ENCODE measurements at places on chromosomes 5 and 9.

GRCh38 chr5:175211956-175212756, 231.8 kb downstream of the DRD1 start:
- DNase-seq: no peak

DNA sequence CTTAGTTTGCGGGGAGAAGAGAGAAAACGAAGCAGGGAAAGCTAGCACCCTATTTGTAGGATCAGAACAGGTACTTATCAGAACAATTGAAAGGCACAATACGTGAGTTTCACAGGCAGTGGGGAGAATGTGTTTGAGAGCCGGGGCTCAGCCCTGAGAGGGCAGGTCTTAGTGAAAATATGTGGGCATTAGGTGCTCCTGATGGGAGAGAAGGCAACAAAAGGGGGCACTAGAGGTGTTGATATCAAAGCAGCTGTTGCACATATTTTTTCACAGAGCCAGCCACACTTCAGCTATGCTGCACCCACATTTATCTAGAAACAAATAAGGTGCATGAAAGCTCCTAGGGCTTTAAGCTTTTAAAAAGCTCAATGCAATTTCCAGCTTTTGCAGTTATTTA, 99.7 kb upstream of the MAN2A1 start:
- no peak for DNase-seq

DNA sequence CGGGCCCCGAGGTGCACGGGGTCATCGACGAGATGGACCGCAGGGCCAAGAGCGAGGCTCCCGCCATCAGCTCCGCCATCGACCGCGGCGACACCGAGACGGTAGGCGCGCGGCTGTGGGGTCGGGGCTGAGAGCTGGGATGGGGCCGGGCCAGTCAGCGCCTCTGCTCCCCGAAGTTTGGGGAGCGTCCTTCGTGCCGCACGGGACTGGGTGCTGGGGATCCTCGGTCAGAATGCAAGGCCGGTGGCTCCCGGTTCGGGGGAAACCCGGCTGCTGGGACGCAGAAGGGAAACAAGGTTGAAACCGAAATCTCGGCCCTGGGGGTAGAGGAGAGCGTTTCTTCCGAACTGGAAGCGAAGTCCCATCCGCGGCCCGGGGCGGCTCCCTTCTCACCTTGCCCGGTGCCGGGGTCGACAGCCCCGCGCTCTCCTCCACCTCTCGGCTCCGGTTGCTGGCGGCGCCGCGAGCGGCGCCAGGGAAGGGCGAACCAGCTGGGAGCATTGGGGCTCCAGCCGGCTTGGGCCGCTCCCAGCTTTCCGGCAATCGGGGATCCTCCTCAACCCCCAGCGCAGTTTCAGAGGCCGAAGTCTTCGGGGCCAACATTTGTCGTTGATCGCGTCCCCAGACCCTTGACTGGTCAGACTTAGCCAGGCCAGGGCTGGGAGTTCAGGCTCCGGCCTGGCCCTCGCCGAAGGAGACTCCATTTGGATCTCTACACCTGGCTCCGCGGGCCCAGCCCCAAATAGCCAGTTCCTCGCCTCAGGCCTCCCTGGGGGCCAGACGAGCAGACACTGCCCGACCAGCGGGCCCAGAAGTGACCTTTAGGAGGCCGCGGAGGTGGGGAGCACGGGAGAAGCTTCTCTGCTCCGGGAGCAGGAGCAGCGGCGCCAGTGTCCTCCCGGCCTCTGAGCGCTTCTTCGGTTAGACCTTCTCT, 1.1 kb downstream of the LHX2 start:
- DNase-seq: no peak

- no peak for DNase-seq
These were observed 56.6 kb downstream of the ELAVL2 start for GRCh38 chr9:23769307-23769935.

All from activated effector memory CD4-positive, alpha-beta T cell treated with Interleukin-2 at 50 U/mL for 16 hours (primary cell).